ENCODE measurements at places on chromosomes 3 and 15.
A peak's percentile ranks its signal among the peaks of the same experiment; 100 is the strongest.

GRCh38 chr15:85760531-85761371 is 34.0 kb downstream of the KLHL25 start:
- DNase-seq: peak; percentile 54

DNA sequence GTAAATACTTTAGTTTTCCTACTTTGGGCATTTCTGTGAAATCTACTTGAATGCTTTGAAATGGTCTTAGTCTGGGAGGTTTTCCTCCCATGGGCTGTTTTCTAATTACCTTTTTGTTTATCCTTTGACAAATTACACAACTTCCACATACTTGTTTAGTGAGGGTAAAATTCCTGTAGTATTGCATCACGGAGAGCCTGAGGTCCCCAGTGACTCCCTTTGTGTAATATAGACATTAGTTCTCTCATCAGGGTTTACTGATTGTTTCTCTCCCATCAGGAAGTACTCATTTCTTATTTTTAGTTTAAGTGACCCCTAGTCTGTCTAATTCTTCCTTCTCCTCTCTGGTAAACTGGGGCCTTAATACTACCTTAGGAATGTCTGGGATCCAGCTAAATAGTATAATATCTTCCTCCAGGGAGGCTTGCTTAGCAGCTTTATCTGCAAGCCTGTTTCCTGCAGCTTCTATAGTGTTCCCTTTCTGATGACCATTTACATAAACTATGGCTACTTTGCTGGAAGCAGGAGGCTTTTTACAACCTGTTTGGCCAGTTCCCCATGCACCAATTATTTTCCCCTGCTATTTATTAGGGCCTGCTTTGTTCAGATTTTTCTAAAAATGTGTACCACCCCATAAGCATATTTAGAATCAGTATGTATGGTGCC is 87.2 kb upstream of the XCR1 start:
- DNase-seq: no peak

DNA sequence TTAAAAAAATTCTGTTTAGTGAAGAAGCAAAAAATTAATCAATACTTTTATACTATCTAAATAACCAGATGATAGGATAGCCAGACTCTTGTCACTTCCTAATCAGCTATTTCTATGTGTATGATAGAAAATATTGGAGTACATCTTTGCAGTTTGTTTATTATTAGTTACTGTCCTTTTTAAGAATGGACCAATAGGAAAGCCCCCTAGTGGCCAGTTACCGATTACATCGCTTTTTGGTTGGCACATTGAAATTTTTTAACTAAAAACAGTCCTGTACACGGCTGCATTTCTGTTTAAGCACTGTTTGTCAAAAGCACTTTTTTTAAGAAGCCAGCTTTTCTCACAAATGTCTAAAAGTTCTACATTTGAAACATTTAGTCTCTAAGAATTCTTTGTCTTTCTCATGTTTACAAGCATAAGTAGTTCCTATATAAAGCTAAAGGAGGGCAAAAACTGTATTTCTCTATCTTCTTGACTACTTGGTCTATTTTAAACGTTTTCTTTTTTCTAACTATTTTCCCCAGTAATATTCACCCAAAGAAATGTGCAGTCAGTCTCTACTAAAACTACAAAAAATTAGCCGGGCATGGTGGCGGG is 253.2 kb upstream of the LRTM1 start:
- no peak for DNase-seq

DNA sequence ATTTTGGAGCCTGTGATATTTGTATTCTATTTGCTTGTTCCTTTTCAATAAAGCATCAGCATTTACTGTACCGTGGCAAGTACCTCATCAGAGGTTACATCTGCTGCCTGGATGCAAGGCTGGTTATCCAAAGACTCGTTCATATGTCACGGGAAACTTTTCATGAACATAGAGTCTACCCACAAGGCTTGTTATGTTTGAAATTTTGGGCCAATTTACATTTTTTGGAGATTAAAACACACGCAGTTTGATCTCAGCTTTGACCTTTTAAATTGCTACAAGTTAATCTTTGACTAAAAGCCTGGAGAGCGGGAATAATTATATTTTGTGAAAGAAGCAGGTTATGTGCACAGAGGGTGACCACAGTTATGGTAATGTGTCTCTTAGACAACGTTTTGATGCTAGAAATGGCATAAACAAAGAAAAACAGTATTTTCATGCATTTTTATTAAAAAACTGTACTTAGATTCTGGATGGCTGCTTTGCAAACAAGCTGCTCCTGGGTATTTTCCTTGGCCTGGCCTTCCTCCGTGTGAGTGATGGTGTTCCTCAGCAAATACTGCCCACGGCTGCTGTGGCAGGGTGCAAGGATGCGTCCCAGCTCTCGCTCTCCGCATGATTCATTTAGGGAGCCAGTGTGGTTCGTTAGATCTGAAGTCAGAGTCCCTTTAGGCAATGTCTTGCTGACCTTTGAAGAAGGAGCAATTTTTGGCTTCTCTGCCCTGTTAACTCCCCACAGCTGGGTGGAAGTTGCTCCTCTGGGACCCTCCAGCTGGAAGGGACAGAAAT is 27.1 kb downstream of the CHST2 start:
- DNase-seq: no peak

DNA sequence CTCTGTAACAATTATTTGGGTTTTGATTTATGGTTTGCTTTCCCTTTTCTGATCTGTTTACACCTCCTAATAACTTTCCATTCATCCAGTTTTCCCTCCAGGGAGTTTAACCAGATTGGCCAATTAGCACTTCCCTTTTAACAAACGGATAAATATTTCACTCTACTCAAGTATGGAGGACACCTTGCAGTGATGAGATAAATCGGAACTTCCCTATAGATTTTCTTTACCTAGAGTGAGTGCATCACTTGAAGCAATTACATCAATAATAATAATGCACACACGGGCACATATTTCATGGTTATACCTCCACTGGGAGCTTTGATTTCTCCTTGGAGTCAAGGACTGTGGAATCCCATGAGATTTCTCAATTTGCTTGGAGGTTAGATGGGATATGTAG is 239.1 kb upstream of the CFAP20DC start:
- no peak for DNase-seq

GRCh38 chr15:77349666-77350065 is 70.2 kb downstream of the PEAK1 start:
- no peak for DNase-seq

GRCh38 chr3:138849222-138849940 is 14.7 kb upstream of the PIK3CB start:
- DNase-seq: no peak

Data from pancreas (tissue), 10 donors.